Anterior cingulate cortex (tissue), 58 donors: ENCODE measurements at places on chromosomes 1 and 21.

- DNase-seq, result no peak
Observed at GRCh38 chr21:29034678-29035077, 10.2 kb downstream of the USP16 start.

DNA sequence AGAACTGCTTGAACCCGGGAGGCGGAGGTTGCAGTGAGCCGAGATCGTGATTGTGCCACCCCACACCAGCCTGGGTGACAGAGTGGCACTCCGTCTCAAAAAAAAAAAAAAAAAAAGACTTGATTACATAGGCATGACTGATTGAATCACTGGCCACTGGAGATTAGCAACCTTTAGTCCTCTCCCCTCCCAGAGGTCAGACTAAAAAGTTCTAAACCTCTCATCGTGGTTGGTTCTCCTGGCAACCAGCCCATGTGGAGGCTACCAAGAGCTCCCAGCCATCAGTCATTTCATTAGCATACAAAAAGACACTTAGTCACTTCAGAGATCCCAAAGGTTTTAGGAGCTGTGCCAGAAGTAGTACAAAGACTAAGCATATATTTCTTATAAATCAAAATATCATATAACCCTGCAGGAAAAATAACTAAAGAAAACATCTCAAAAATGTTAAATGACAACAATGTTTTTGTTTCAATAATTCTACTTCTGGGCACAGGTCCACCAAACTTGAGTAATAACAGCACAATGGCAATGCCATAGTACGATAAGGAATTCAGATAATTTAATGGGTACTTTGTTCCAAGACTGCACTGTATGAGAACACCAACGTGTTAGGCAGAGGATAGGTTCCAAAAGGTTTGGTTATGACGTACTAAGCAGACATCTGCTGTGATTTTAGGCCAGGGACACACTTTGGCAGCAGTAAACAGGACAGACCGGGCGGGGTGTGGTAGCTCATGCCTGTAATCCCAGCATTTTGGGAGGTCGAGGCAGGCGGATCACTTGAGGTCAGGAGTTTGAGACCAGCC is 18.1 kb downstream of the USP48 start:
- no peak for DNase-seq

DNA sequence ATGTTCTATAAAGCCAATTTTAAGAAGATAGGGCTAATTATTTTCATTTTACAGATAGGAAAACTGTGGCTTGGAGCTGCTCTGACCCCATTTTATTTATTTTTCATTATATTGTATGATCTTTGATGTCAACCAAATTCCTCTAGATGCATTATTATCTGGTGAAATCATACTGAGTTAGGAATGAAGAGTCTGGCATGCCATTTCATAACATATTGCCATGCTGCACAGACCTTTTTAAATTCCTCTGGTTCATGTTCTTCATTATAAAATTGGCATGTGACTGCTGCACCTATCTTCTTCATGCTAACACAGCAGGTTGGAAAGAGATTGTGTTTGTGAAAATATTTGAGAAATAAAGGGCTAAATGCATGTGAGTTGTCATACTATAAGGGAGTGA is 12.7 kb downstream of the PRRX1 start:
- DNase-seq, result no peak

GRCh38 chr1:223358826-223359225 is 5.2 kb downstream of the SUSD4 start:
- DNase-seq, result no peak

- DNase-seq, result no peak
Observed at GRCh38 chr1:54127594-54128300, 25.1 kb downstream of the CDCP2 start.

- no peak for DNase-seq
Observed at GRCh38 chr1:175373786-175374623, 181.4 kb upstream of the KIAA0040 start.

DNA sequence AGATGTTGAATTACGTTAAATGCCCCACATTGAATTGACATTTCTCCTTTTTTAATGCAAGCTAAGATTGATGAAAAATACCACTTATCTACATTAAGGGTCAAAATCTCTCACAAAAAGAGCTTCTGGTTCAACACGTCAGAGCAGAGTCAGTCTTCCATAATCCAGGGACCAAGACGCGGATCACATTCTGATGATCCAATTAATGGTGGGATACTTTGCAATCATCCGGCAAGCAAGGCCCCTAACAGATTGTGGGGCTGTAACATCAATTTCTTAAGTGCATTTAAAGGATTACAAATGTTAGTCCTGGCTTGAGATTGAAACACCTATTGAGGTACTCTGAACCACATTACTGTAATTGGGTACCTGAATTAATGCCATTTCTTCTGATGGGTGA is 120.2 kb upstream of the ESRRG start:
- DNase-seq, result no peak

GRCh38 chr1:245546875-245547274 is 392.1 kb downstream of the KIF26B start:
- no peak for DNase-seq

DNA sequence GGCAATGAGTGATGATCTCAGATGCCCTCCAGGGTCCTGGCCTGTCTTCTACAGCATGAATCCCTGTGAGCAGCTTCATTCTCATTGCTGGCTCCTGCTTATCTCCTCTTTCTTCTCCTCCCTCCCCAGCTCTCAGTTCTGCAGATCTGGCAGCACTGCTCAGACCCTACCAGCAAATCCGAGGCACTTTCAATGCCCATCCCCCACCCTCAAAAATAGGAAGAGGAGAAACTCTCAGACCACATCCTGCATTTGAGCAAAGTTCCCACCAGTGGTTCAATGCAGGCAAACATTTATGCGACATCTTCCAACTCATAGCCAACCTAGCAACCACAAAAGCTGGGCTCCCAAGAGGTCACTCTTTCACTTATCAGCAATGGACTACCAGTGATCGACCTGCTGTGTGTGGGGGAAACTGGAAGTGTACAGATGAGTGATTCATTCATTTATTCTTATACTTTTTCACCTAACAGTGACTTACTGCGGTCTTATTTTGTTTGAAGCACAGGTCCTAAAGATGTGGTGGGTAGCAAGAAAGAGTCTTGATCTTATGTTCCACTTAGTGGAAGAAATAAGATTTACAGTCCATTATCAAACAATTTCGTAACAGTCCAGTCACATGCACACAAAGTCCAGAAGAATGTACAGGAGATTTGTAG is 5.8 kb upstream of the CHI3L2 start:
- no peak for DNase-seq

GRCh38 chr1:26861286-26861701 is 1.7 kb upstream of the SFN start:
- no peak for DNase-seq

DNA sequence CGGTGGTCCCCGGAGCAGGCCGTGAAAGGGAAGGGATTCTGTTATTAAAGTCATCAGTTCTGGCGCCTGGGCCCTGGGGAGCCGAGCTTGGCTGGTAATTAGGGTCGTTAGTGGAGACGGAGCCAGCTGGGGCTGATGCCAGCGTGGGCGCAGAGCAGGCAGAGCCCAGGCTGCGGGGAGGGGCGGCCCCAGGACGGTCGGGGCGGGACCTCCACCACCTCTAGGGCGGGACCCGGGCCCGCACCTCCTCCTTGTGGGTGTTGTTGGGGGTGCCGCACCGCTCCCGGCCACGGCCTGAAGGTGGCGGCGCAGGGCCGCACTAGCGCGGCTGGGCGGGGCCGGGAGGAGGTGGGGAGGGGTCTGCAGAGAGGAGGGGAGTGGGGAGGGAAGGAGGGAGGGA is 470.6 kb downstream of the PTPRU start:
- no peak for DNase-seq
